ENCODE measurements at places on chromosomes 4 and X.

DNA sequence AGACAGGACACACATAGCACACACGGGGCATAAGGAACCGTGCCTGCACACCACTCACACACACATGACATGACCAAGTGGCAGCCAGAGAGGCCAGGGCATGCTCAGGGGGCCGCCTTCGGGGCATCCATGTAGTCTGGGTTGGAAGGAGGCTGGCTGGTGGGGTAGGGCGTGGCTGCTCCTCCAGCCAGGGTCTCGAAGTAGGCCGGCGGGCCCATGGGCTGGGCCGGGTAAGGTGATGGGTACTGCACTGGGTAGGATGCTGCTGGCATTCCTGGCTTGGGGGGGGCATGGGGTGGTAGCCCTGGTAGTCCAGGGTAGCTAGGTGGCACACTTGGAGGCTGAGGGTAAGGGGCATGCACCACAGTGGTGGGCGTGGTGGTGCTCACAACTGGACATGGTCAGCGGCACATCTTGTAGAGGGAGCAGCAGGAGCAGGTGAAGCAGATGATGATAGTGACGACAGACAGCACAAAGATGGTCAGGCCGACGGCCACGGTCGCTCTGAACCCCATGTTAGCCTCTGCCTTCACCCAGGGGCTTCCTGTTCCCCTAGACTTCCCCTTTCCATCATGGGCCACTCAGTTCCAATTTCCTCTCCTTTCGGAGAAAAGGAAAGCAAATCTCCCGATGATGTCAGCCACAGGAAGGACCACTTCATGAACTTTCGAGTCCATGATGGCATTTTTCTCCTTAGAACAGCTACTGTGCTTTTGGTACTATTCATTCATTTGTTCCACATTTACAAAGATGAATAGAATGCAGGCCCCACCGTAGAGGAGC lies 10.9 kb upstream of the DDX3X start:
- no peak for DNase-seq

GRCh38 chr4:39637221-39637585 lies 1.5 kb downstream of the SMIM14 start:
- DNase-seq = no peak

GRCh38 chr4:186642530-186642929 lies 81.1 kb downstream of the FAT1 start:
- no peak for DNase-seq

DNA sequence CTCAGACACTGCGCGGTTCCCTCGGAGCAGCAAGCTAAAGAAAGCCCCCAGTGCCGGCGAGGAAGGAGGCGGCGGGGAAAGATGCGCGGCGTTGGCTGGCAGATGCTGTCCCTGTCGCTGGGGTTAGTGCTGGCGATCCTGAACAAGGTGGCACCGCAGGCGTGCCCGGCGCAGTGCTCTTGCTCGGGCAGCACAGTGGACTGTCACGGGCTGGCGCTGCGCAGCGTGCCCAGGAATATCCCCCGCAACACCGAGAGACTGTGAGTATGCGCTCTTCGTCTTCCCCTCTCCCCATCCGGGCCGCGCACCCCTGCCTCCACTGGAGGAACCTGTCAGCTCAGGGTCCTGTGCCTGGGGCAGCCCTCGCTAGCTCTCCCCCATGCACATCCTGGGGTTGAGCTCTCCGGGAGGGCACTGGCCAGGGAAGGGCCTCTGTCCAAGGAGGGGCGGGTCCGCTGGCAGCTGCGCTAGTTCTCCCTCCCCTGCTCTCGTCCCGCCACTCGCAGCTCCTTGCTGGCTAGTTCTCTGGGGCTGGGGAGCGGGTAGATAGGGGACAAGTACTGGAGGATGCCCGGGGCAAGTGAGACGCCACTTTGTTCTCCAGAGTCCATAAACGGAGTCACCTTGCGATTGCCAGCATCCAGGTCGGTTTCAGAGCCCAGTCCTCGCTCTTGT lies 2.2 kb downstream of the SLIT2 start:
- peak; percentile 18 for DNase-seq

GRCh38 chr4:17168571-17168970 lies 270.1 kb upstream of the LDB2 start:
- DNase-seq = no peak

- no peak for DNase-seq
Measured at GRCh38 chrX:133005042-133005441, 46.6 kb upstream of the HS6ST2 start.

Measured in mesothelial cell of epicardium (in vitro differentiated cells).